ENCODE measurements at places on chromosomes 1 and 21. TPM values are rescaled to one million over a fixed set of nuclear protein-coding genes. Genes with fewer than 3 reads are reported as not detected.
A peak's percentile ranks its signal among the peaks of the same experiment; 100 is the strongest.

The CFHR3 gene
- not detected for total RNA-seq

The UBASH3A gene
- not detected for total RNA-seq

DNA sequence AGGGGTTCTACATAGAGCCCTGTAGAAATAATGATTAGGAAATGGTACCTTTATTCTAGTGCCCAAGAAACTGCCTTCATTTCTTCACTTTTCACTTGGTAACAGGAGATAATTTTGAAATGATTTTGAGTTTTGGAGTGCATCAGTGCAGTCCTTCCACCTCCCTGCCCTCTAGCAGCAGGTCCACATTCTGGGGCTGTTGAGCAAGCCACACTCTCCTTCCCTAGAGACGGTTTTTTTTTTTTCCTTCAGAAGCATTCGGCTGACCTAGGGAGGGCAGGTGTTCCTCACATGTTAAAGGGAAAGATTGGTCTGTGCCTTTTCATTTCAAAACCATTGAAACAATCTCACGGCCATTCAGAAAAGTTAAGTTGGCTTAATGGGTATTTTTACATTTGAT is 39.8 kb downstream of the SLC37A1 start:
- H3K27ac ChIP-seq = no peak overlapping the region
- no peaks in the 10 kb centered on the region for H3K27me3 ChIP-seq
- H3K36me3 ChIP-seq = peaks cover 37% of the 10 kb centered on the region
- H3K4me3 ChIP-seq = no peak overlapping the region

The CYP4X1 gene
- total RNA-seq = 2.1 TPM

- H3K36me3 ChIP-seq = peaks cover 55% of the 10 kb centered on the region
- H3K4me3 ChIP-seq = no peak overlapping the region
- no peaks in the 10 kb centered on the region for H3K4me1 ChIP-seq
- no peak overlapping the region for H3K27ac ChIP-seq
These were observed 90.8 kb downstream of the GTF2B start for GRCh38 chr1:88800382-88801051.

DNA sequence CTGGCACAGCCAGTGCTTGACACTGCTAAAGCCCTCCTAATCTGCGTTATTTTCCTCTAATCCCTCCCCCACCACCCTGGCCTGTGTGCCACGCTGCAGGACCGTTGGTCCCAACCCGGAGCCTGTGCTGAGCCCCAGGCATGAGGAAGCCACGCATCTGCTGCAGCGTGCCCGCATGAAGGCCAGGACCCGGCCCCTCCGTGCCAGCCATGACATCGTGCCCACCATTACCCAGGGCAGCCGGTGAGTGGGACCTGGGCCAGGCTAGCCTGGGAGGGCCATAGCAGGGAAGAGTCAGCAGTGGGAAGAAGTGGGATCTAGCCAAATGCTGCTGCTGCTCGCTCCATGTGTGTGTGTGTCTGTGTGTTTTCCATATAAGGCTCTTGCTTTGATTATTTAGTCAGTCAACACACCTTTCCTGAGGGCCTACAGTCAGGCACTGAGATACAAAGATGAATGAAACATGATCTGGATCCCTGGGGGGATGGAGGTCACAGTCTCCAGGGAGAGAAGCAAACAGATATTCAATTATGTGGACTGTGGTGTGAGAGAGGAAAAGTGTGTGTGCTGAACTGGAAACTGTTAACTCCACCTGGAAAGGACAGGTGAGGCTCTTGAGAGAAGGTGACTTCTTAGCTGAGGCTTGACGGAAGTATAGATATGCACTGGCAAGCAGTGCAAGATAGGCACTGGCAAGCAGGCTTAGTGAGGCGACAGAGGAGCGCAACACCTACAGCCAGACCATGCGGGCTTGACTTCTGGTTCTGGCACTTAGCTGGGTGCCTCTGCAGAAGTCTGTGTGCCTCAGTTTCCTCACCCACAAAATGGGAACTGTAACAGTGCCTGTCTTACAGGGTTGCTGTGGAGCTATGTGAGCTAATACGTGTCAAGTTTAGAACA is 15.9 kb downstream of the KIAA1614 start:
- DNase-seq = no peak
- H3K4me3 ChIP-seq = no peak overlapping the region
- H3K27ac ChIP-seq = peak overlapping the region; percentile 82
- no peaks in the 10 kb centered on the region for H3K36me3 ChIP-seq
- peaks cover 44% of the 10 kb centered on the region for H3K4me1 ChIP-seq
- H3K27me3 ChIP-seq = no peaks in the 10 kb centered on the region

DNA sequence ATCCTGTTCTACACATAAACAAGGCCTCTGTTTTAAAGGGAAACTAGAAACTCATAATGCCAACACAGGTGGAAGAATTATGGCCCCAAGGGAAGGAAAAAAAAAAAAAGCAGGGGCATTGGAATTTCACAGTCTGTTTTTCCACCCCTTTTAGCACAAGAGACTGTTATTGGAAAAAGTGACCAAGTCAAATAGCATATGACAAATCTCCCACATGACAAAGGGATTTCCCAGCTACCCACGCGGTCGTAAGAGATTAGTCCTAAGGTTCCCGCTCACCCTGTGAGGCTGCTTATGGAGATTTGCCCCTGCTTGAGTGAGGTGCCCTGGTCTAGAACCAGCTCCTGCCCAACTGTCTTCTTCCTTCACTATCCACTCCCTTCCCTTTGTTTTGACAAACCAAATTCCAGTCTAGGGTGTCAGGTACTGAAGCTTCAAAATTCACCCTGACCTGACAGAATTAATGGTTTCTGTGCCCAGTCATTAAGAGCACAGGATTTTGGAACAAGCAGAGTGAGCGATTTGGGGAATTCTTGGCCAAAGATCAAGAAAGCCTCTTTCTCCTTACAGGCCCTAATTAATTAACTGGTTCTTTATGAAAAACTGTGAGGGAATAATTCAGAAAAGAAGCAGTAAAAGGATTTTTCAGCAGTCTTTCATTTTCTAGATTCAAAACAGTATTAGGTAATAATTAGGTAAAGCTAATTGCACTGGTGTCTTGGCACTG is 107.3 kb downstream of the NMNAT2 start:
- no peak overlapping the region for H3K4me3 ChIP-seq
- H3K36me3 ChIP-seq = no peaks in the 10 kb centered on the region
- H3K27ac ChIP-seq = peak overlapping the region; percentile 63
- H3K27me3 ChIP-seq = no peaks in the 10 kb centered on the region

The TINAGL1 gene
- 223 TPM for total RNA-seq

GRCh38 chr1:210598135-210598652 is 269.5 kb downstream of the HHAT start:
- H3K4me3 ChIP-seq = no peak overlapping the region
- DNase-seq = no peak
- H3K36me3 ChIP-seq = no peaks in the 10 kb centered on the region
- no peaks in the 10 kb centered on the region for H3K27me3 ChIP-seq
- H3K4me1 ChIP-seq = no peaks in the 10 kb centered on the region

The ARHGEF16 gene
- total RNA-seq = 0.52 TPM

DNA sequence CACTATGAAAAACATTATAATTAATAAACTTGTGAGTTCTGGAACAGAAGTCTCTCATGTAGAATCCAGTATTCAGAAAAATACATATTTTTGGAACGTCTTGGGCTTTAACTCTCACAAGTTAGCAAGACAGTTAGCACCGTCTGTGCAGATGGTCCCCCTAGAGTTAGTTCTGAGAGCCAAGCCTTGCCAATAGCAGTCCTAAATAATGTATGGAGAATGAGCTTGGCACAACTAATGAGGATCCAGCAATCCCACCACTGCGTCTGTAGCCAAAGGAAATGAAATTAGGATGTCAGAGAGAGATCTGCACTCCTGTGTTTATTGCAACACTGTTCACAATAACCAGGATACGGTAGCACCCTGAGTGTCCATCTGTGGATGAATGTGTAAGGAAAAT is 54.6 kb upstream of the VAMP3 start:
- H3K4me3 ChIP-seq = no peak overlapping the region
- H3K36me3 ChIP-seq = no peaks in the 10 kb centered on the region
- H3K27me3 ChIP-seq = no peaks in the 10 kb centered on the region
- peaks cover 24% of the 10 kb centered on the region for H3K4me1 ChIP-seq
- DNase-seq = no peak

DNA sequence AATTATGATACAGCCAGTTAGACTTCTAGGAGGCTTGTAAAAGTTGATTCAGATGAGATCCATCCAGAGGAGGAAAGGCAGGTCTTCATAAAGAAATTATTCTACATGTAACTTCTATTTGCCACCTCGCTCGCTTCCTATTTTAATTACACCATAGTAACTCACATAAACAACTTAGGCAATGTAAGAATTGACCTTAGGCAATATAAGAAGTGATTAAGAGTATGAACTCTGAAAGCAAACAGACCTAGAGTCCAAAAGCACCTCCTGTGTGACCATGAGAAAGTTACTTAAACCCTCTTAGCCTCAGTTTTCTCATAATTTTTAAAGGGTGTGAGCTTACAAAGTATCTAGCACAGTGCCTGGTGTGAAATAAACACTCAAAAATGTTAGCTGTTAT is 192.7 kb upstream of the NFIA start:
- H3K4me3 ChIP-seq = no peak overlapping the region
- H3K36me3 ChIP-seq = no peaks in the 10 kb centered on the region
- H3K27me3 ChIP-seq = no peaks in the 10 kb centered on the region
- H3K27ac ChIP-seq = no peak overlapping the region
- DNase-seq = no peak

- peaks cover 88% of the 10 kb centered on the region for H3K4me1 ChIP-seq
- no peak for DNase-seq
These were observed 28.9 kb downstream of the PBX1 start for GRCh38 chr1:164587617-164588501.

DNA sequence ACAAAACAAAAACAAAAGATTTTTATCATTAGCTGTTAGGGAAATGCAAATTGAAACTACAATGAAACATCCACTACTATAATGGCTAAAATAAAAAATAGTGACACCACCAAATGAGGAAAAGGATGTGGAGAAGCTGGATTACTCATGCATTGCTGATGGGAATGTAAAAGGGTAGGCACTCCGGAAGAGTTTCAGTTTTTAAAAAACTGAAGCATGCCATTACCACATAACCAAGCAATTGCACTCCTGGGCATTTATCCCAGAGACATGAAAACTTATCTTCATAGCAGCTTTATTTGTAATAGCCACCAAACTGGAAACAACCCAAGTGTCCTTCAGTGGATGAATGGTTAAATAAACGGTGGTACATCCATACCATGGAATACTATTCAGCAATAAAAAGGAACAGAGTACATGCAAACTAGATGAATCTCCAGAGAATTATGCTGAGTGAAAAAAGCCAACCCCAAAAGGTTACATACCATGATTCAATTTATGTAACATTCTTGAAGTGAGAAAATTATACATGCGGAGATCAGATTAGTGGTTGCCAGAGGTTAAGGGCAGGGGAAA is 14.5 kb upstream of the CFAP298 start:
- peaks cover 19% of the 10 kb centered on the region for H3K27me3 ChIP-seq
- no peak overlapping the region for H3K27ac ChIP-seq
- H3K36me3 ChIP-seq = peaks cover 25% of the 10 kb centered on the region
- H3K4me1 ChIP-seq = no peaks in the 10 kb centered on the region
- H3K4me3 ChIP-seq = no peak overlapping the region

DNA sequence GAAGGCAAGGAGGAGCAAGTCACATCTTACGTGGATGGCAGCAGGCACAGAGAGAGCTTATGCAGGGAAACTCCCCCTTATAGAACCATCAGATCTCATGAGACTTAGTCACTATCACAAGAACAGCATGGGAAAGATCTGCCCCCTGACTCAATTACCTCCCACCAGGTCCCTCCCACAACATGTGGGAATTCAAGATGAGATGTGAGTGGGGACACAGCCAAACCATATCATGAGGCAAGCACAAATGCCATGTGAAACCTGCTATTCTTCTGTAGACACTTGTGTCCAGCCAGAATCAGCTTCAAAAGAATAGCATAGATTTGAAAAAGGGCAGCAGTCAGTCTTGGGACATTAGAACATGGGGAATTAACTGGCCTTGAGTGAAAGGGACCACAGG is 32.2 kb upstream of the UBE2U start:
- H3K27me3 ChIP-seq = no peaks in the 10 kb centered on the region
- H3K4me1 ChIP-seq = peaks cover 22% of the 10 kb centered on the region
- H3K4me3 ChIP-seq = no peak overlapping the region
- no peaks in the 10 kb centered on the region for H3K36me3 ChIP-seq
- DNase-seq = no peak
- no peak overlapping the region for H3K27ac ChIP-seq

The KISS1 gene
- total RNA-seq = not detected

GRCh38 chr21:42632336-42632751 is 21.1 kb upstream of the PDE9A start:
- no peak for DNase-seq
- no peak overlapping the region for H3K27ac ChIP-seq
- H3K27me3 ChIP-seq = peaks cover 64% of the 10 kb centered on the region
- H3K4me3 ChIP-seq = no peak overlapping the region

DNA sequence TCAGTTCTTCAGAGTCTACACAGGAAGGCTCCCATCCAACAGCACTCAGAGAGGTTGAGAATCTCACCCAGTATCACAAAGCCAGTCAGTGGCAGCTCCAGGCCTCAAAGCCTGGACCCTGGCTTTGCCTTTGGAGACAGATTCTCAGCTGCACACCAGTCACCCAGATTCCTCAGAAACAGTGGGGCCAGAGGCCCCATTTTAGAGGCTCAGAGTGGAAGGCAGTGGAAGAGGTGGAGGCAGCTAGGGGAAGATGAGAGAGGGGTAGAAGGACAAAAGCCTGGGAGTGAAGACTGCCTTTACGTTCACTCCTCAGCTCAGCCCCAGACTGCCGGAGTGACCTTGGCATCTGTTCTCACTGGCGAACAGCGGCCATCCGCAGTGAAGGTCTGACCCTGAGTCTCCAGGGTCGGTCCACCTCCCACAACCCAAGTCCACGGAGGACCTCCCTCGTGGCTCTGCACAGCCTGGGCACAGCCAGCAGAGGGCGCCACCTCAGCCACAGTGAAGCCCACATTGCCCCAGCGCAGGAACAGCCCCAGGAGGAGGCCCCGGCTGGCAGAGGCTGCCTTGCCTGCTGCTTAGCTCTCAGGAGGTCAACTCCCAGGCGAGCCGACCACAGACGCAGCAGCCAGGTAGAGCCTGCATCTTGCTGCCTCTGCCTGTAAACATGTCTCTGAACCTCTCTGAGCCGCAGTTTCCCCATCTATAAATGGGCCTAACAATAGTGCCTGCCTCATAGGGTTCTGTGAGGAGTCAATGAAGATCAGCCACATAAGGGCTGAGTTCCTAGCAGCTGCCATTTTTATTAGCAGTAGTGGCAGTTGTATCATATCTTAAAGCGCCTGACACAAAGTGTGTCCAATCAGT is 5.9 kb upstream of the FNDC5 start:
- peak; percentile 53 for DNase-seq
- H3K27me3 ChIP-seq = peaks cover 6% of the 10 kb centered on the region
- no peak overlapping the region for H3K27ac ChIP-seq
- no peaks in the 10 kb centered on the region for H3K36me3 ChIP-seq

The GPATCH3 gene
- total RNA-seq = 7.9 TPM

The MMEL1 gene
- 0.82 TPM for total RNA-seq

DNA sequence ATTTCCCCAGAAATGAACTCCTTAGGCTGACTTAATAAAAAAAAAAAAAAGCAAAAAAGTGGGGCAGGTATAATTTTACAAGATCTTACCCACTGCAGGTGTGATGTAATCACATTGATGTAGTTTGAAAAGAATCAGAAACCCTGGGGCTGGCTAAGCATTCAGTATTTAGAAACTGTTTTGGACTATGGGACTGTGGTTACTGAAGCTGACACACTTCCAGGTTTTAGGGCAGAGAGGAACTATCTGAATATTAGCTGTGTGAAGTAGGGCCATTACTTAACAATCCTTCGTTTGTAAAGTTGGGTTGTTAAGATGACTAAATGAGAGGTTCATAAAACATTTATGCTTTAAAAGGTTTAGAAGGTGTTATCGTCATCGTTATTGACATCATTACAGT is 165.3 kb downstream of the FASLG start:
- H3K4me3 ChIP-seq = no peak overlapping the region
- peaks cover 8% of the 10 kb centered on the region for H3K4me1 ChIP-seq

- H3K27me3 ChIP-seq = peaks cover 61% of the 10 kb centered on the region
- H3K27ac ChIP-seq = no peak overlapping the region
- DNase-seq = no peak
- H3K4me1 ChIP-seq = no peaks in the 10 kb centered on the region
- no peaks in the 10 kb centered on the region for H3K36me3 ChIP-seq
These were observed 117.2 kb downstream of the MATN1 start for GRCh38 chr1:30606166-30606565.

Measured in left ventricle myocardium inferior (tissue), 1 donor.